Mesenchymal stem cell (in vitro differentiated cells and primary cell): ENCODE measurements at places on chromosomes 3 and 15.

DNA sequence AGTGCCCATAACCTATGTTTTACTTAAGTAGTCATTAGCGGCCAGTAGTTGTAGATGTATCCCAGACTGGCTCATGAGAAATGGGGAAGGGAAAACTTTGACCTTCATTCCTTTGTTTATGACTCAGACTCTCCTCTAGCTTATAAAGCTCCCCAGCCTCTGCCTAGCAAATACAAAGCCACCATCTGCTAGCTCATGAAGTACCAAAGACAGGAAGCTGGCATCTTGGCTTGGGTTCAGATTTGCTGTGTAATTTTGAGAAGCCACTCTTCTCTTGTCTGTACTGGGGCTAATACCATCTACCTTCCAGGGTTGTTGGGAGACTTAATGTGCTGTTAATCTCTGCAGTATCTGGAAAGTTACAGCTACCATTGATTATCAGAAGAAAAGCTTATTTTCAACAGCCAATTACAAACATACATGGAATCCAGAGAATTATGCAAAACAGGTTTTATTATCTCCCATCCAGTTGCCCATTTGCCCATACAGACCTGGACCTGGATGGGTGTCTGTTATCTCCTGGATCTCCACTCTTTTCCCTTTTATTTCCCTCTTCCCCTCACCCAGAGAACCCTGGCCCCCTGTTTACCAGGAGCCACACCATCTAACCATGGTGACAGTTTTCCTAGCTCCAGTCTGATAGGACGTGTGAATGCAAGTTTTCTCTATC is 153.8 kb downstream of the SEMA6D start:
- DNase-seq, result peak; percentile 89

DNA sequence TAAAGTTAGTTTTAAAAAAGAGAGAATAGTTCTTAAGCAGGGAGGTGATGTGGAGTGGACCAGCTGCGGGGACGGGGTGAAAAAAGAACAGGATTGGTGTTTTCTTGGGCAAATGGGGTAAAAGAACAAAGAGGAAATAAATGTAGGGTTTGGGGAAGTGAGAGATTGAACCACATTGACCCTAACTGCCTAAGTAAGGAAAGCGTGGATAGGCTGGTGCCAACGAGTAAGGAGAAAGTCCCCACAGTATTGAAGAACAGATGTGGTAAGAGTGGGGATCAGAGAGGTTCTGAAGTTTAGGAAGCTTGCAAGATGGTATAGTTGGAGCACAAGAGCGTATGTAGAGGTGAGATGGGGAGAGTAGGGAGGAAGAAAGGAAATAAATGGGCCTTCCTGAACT is 17.0 kb downstream of the IREB2 start:
- DNase-seq, result no peak

DNA sequence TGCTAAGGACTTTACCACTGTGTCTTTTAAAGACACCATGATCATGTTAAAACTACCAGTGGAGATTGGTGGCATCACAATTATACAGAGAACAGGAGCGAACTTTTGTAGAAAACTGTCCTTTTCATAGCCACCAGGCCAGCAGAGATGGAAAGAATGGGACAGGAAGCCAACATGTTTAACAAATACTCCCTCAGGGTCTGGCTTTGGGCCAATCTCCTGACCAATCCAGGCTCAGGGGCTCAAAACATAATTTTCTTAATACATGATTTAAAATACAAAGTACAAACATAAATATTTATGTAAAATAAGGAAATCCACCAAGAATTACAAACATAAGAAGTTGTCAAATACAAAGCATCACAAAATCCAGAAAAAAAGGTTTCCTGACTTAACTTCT is 266.0 kb downstream of the VPS13C start:
- peak; percentile 0 for DNase-seq

- DNase-seq, result no peak
Measured at GRCh38 chr3:193716150-193716549, 123.1 kb downstream of the OPA1 start.

- peak; percentile 74 for DNase-seq
Measured at GRCh38 chr3:169811631-169812331, 889 bp upstream of the LRRIQ4 start.

GRCh38 chr3:126837773-126838172 is 133.7 kb downstream of the CHCHD6 start:
- no peak for DNase-seq

DNA sequence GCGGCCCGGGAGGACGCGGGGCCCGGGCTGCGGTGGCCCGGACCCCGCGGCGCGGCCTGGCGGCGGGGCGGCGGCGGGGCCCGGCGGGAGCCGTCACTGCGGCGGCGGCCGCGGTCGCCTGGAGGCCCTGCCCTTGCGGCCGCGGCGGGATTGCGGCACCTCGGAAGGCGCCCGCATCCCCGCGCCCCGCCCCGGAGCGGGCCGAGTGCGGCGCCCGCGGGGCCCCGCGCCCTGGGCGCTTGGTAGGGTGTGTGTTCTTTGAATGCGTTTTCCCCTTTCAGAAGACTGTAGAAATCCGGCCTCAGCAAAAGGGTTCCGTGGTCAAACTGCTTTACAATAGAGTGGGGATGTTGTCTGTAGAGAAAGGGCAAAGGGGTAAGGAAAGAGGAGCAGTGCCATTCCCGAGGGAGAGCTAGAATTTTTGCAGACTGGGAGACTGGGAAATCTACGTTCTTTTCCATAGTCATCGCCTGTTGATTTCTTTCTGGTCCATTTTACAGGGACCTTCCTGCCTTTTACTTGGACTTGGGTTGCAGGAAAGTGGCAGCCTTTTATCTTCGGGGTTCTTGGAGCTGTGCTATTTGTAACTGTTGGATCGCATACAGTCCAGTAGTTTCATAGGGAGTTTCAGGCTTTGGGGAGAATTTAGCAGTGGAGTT is 630 bp downstream of the SNRK start:
- DNase-seq, result peak; percentile 42

GRCh38 chr3:114794894-114795630 is 352.0 kb downstream of the ZBTB20 start:
- DNase-seq, result no peak

GRCh38 chr15:29672446-29672845 is 149.8 kb downstream of the TJP1 start:
- DNase-seq, result no peak

GRCh38 chr3:110774496-110775265 is 296.9 kb upstream of the NECTIN3 start:
- DNase-seq, result peak; percentile 12

- no peak for DNase-seq
Measured at GRCh38 chr3:184134746-184135148, 411 bp upstream of the EIF2B5 start.

DNA sequence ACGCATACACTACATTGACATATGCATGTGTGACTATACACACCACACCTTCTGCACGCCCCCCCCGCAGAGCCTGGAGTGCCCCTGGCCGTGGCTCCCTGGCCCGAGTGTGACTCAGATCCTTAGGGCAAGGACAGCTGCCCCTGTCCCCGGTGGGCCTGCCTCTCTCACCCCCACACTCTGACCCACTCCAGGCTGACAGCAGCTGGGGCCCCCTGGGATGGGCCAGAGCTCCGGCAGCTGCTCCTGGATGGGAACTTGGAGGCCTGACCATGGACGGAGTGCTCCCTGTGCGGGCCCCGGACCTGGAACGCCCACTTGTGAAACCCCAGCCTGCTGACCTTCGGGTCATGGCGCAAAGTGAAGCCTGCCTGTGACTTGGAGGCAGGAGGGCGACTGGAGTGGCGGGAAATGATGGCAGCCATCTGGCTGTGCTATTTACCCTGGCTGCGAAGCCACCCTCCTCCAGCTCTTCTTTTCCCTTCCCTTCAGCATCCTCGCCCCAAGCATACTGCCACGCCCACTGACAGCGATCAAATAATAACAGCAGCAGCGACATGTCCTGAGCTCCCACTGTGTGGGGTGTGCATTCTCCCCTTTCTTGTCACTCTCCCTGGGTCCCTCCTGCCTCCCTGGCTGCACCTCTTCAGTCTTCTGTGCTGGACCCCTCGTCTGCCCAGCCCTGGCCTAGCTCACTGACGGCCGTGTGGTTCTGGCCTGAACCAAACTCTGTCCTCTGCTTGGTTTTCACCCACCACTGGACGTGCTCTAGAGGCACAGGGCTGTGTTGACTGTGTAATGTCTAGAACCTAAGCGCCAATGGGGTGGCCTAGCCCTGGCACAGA is 90.7 kb upstream of the MEF2A start:
- peak; percentile 34 for DNase-seq

DNA sequence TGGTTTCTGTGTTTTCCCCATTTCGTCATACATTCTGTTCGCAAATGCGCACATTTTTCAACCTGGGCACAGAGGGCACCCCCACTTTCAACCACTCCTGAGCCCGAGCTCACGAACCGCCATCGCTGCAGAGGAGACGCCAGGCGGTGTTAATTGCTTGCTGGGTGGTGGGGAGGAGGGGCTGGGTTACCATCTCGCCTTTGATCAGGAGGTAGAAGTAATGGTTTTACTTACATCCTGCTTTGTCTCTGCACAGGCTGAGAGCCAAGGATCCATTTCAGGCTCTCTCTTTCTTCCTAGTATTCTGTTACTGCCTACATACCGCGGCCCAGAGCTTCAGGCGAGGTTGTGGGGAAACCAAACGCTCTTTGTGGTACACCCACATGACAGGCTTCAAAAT is 177.3 kb upstream of the WNT5A start:
- DNase-seq, result no peak

- DNase-seq, result no peak
Measured at GRCh38 chr15:78049691-78050440, 27.6 kb downstream of the TBC1D2B start.

DNA sequence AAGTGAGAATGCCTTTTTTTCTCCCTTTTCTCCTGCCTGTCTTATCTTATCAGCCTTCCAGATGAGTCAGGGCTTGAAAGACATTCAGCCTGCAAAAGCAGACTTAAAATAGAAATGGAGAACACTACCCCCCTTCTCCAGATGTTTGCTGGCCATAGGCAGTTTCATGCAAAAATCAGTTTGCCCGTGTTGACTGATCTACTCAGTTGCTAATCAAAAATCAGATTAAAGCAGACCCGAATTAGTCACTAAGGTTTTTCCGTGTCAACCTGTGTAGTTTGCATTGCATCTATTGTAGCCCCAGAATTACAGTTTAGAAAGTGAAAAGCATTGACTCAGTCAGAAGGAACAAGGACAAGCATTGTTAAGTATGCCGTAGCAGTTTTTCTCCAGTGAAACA is 56.2 kb downstream of the IL5RA start:
- peak; percentile 18 for DNase-seq

- no peak for DNase-seq
Measured at GRCh38 chr3:126422571-126423091, 27.9 kb downstream of the CFAP100 start.

DNA sequence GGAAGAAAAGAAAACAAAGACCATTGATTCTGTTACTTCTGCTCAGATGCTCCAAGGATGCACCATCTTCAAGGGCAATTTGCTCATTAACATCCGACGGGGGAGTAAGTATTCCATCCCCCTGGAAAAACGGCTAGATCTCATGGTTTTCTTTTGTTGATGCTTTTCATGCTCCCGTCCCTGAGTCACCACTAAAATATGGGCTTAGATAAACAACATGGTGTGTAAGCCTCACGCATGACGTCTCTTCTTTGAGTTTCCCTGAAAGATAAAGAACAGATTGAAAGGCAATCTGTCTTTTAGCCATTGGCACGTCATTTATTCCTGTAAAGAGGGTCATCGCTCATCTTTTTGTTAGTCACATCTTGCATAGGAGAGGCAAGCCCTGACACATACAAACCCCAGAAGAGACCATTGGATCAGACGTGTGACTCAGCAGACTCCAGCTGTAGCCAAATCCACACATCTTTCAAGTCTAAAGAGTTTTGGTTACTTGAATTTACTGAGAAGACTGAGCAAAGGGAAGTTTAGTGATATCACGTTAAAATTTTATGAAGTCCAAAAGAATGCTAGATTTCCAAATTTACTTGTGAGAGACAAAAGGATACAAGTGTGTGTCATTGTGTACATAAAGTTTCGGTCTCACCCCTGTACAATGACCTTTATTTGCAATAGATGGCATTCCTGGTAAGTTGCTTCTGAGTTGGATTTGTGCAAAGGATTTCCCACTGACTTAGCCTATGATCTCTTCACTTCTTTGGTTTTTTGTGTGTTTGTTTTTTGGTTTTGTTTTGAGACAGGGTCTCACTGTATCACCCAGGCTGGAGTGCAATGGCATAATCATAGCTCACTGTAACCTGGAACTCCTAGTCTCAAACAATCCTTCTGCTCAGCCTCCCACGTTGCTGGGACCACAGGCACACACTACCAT is 110.5 kb downstream of the PGPEP1L start:
- peak; percentile 100 for DNase-seq

DNA sequence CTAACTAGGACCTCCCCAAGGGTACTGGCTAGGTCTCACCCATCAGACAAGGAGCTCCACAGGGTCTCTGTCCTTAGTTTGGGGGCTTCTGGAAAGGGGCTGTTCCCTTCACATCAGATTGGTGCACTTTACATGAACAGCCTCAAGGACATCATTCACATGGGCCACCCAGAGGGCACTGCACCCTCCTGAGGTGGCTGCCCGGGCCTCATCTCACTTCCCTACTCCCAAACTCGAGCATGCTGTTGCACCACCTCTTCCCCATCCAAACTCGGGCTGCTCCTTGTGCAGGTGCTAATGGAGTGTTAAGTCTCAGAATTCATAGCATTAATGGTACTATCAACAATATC is 48.1 kb downstream of the RAB11A start:
- DNase-seq, result no peak

- DNase-seq, result no peak
Measured at GRCh38 chr3:70951316-70951715, 632.2 kb downstream of the FOXP1 start.

DNA sequence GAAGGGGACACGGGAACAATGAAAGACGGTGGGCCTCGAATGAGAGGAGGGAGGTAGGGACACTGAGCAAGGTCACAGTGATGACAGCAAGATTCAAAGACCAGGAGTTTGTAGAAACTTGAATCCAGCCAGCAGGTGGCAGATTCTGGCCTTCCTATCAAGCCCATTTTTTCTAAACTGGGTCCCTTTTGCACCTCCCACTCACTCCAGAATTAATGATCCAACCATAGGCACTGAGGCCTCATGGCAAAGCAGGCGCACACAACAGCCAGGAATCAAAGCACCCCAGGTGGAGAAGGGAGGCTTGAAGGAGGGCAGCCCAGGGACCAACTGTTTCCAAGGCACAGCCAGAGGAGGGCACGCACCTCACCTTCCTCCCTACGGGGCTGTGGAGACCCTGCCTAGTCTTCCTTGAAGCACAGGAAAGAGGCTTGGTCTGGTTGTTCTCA is 90.2 kb downstream of the ANP32A start:
- DNase-seq, result peak; percentile 55

DNA sequence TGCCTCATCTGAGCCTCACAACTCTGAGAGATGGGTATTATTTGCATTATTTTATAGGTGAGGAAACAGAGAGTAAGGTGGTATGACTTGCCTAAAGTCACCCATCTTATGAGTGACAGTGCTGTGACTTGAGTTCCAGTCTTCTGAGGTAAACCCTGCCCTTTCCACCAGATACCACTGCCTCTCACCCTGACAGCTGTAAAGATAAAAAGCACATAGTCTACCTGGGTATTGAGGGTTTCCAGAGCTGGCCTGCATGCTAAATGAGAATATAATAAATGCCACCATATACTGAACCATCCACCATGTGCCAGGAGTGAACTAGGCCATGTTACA is 25.6 kb downstream of the RASGRP1 start:
- no peak for DNase-seq

GRCh38 chr3:152664766-152665165 is 170.2 kb upstream of the P2RY1 start:
- DNase-seq, result no peak
